Inflammatory macrophage treated with lipopolysaccharide for 1 hour (primary cell): ENCODE measurements at places on chromosomes 16 and 17.
A peak's percentile ranks its signal among the peaks of the same experiment; 100 is the strongest.

DNA sequence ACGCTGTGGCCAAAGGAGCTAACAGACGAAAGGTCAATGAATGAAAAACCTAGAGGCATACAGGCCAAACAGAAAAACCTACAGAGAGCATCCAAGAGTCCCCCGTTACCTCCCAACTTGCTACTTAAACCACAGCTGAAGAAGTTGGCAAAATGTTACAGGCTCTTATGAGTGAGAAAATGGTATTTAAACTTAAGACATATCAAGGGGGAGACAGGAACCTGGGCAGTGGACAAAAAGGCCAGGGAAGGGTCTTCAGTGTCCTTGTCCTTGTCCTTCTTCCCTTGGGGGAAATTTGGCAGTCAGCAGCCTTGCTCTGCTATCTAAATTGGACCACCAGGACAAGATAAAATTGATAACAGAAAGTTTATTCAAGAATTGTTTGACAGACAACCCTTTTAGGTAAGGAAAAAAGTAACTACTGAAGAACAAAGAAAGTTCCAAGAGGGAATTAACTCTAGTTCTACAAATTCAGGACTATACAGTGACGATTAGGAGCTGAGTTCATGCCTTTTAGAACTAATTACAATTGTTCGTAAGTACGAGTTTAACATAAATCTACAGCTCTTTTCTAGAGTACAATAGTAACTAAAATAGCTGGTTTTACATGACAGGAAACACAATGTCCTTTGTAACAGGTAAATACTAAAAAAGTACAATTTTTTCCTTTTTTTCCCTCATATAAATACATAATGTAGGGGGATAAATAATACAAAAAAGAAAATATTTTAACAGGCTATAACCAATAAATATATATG lies 3.8 kb upstream of the HOXB2 start:
- no peak for DNase-seq

- DNase-seq = no peak
Observed at GRCh38 chr17:30788918-30789317, 35.6 kb downstream of the CRLF3 start.

DNA sequence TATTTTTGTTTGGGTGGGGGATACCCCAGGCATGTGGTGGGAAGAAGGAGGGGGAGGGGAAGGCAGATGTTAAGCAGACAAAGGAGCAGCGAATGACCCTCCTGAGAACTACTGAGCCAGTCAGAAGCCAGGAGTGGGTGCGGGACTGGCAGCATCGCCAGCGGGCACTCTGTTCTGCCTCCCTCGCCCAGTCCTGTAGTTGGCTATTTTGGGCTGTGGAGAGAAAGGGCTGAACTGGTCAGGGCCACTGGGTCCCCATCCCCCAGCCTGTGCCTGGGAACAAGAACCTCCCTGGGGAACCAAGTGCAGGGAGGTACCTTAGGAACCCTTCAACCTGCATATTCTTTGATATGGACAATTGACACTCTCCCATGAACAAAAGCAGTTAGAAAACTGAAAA lies 6.4 kb downstream of the LRRC3C start:
- no peak for DNase-seq

DNA sequence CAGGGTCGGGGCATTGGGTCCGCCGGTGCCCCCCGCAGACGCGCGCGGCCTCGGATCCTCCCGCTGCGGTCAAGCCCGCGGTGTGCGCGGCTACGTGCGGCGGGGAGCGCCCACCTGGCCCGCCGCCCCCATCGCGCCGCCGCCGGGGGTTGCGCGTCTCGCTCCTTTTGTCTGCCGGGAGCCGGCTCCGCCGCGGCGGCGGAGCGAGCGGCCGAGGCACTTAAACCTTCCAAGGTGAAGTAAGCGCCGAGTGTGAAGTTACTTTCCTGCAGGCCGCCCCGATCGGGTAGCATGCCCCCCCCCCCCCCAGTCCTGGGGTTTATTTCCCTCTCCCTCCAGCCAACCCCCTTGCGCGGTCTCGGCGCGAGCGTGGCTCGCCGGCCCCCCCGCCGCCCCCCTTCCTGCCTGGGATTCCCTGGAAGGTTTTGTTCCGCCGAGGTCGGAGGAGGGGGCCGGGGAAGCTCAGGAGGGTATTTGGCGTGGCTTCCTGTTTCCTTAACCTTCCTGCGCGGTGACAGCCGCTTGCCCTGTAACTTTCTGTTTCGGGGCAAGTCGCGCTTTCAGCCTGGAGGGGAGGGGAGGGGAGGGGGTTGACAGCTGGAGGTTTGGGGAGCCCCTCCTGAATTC lies 56.6 kb upstream of the GSE1 start:
- peak; percentile 46 for DNase-seq

DNA sequence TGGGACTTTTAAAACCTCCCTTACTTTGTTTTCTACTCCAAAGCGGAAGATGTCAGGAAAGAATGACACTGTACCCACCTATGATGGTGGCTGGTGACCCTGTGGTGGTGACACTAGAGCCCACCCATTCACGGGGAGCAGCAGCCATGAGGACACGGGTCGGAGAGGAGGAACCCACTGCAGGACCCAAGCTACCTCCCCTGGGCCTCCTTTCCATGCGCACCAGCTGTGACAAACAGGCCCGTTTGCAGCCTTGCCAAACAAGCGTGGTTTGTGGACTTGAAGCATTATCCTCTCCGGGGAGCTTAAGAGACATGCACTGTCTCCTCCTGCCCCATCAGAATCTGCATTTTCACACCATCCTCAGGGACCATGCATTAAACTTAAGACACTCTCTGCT lies 85.6 kb downstream of the ZFHX3 start:
- DNase-seq = no peak

DNA sequence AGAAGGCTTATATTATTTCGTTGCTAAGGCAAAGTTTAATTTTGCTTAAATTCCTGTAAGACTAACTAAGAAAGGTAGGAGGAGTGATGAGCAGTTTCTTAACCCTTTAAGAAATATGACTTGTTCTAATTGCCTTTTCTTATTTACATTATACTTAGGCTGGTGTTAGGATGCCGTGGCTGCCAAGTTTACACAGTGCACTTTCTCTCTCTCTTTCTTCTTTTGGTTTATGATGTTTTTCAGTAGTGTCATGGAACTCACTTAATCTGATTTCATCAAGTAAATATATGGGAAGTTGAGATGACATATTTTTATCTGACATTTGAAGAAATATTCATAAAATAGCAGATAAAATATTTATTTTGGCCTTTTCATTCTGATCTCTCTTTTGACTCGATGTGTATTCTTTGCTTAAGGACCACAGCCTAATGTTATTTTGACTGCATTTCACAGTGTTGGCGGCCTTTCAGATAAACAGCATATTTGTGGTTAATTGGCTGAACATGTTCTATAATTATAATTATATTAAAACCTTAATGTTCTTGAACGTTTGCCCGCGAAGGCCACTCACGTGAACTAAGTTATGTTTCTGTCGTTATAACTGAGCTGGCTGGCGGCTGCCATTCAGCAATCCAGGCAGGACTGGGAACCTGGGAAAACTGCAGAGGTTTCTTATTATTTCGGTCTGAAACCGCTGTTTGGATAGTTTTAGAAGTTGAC lies 191.6 kb downstream of the WWOX start:
- DNase-seq = no peak

DNA sequence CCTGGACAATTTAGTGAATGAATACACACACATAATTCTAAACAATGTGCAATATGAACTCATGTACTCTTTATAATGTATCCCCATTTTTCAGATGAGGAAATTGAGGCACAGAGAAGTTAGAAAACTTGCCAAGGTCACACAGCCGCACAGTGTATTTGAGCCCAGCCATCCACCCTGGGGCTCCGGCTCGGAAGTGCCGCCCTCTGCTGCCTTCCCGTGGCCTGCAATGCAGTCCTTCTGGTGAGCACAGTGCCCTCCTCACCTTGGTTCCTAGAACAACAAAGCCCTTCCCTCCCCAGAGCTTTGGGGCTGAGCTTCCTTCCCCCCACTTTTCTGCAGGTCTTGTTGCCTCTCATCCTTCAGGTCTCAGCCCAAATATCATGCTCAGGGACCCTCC lies 63.7 kb downstream of the C16orf78 start:
- DNase-seq = no peak

DNA sequence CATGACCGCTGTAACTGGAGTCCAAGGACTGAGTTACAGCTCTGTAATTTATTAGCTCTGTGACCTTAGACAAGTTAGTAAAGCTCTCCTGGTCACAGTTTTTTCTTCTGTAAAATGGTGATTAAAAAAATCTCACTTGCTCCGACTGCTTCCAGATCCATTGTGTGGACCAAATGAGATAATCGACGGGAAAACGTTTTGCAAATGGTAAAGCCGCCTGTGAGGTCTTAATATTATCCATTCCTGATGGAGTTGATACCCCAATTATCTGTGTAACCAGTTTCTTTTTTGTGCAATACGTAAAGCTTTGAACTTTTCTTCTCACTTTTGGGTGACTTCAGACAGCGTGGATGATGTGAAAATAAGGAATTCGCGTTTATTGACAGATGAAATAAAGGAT lies 422.9 kb downstream of the UTP18 start:
- DNase-seq = no peak

GRCh38 chr16:10971560-10971961 lies 27.2 kb downstream of the CLEC16A start:
- DNase-seq = peak; percentile 78

- peak; percentile 26 for DNase-seq
Observed at GRCh38 chr16:89009343-89010209, 32.6 kb upstream of the CBFA2T3 start.

DNA sequence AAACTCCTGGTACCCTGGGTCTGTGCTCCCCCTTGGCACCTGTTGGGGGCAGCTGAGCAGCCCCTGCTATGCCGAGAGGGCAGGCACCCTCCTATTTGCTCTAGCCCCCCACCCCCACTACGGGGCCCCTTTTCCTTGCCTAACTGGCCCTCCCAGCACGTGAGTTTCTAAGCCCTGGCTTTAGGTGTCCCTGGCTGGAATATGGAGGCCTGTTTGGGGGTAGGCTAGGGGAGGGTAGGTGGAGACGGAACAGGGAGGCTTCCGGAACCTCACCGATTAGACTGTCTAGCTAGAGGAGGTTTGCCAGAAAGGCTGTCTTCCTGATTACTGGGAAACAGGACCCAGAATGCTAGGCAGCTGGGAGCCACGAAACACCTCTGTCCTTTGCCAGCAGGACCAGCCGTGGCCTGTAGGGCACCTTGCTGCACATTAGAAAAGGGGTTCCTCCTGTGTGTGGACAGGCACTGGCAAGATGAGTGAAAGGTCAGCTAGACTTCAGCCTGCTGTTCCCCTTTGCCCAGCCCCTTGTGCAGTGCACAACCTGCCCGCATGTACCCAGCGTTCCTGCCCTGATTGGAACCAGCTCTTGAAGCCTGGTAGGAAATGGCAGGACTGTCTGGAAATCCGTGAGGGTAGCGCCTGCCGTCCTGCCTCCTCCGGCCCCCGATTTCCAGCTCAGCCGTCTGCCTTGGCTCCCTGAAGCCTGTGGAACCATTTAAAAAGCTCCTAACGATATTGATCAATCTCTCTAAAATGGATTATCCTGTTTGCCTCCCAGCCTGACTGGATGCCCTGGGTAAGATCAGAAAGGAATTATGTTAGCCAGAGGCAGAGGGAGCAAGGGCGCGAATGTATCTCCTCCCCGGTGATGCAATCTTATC lies 83.4 kb upstream of the GSE1 start:
- DNase-seq = no peak

- DNase-seq = no peak
Observed at GRCh38 chr17:17809531-17810083, 27.2 kb downstream of the SREBF1 start.

- DNase-seq = no peak
Observed at GRCh38 chr17:1562176-1562643, 382 bp downstream of the PITPNA start.

DNA sequence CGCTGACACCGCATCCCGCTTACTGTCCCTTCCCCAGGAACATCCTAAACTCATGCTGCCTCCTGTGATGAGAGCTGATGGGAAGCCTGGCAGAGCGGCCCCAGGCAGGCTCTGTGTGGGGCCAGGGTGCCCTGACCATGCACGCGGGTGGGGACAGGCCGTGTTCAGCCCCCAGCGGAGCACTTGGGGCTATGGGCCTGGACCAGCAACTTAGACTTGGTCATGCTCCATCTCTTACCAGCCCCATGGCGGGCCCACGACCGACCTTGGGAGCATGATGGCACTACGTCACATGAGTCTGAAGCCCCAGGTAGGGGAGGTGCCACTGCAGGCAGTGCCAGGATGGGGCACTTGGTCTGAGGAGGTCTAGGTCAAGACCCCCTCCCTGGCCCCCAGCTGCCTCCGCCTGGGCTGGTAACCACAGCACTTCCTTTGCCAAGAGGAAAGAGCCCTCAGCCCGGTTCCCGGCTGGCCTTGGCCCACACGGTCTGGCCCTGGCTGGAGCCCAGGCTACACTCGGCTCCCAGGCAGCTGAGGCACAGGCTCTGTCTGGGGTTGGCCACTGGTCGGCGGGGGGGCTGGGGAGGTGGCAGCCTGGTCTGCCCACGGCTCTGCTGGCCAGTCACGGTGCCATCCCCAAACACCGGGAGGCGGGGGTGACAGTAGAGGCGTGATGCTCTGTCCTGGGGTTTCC lies 25.7 kb downstream of the BAHCC1 start:
- DNase-seq = no peak

GRCh38 chr17:58267347-58268324 lies 13.1 kb downstream of the MPO start:
- no peak for DNase-seq

GRCh38 chr16:19284207-19284606 lies 1.3 kb upstream of the CLEC19A start:
- DNase-seq = no peak

DNA sequence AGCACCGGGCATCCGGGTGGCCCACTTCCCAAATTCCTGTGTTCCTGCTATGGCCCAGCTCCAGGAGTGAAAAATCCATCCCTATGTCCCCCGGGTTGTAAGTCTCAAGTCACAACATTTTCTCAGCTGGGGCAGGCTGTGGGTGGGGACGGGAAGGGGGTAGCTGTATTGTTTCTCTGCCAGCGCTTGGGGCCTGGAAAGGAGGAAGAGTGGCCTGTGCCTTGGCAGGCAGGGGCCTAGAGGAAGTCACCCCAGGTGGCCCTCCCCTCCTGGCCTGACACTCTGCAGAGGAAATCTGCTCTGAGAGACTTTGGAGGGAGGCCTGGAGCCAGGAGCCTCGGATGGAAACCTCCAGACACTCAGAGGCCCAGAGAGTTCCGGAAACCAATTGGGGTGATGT lies 10.6 kb upstream of the SCN4A start:
- DNase-seq = no peak

- no peak for DNase-seq
Observed at GRCh38 chr17:67095803-67096202, 51.4 kb downstream of the CACNG1 start.

- no peak for DNase-seq
Observed at GRCh38 chr16:46562979-46563378, 58.2 kb downstream of the SHCBP1 start.

DNA sequence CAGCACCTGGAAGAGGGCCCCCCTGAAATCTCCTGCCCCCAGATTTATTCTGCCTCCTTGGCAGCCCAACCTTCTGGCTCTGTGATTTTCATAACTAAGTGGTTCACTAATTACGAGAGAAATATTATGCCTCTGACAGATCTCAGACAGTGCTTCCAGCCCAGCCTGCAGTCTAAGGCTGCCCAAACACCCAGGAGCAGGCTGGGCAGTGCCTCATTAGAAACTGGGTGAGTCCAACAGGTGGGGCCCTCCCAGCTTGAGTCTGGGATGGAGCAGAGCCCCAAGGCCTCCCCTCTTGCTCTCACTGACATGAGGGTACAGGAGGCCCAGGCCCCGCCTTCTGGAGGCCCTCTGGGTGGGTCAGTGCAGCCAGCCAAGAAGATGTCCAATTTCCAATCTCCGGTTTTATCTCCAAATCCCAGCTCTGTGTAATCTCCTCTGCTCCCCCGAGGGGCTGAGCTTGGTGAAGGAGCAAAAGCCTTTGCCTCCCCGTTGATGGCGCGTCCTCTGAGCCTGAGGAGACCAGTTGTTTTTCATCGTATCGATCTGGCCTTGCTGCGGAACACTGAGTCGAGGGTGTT lies 20.1 kb upstream of the ABCC3 start:
- no peak for DNase-seq
